ENCODE measurements at places on chromosomes 7 and 10.

- DNase-seq, result no peak
Observed at GRCh38 chr7:73628504-73628903, 4.2 kb upstream of the MLXIPL start.

- DNase-seq, result peak; percentile 54
Observed at GRCh38 chr7:128791972-128792327, 182 bp downstream of the CCDC136 start.

DNA sequence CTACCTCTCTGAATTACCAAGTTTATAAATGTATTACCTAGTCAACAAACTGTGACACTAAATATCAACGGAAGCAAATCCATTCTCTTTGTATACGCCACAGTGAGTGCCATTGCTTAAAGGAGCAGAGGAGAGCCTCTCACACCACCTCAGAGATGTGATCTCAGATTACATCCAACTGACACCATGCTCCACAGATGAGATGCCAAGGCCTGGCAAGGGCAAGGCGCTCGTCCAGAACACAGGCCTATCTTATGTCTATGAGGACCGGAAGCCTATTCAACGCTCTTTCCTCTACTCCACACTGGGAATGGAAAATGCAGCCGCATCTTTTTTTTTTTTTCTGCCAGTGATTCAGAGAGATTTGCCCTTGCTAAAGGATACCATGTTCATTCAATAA is 11.4 kb downstream of the PDIA4 start:
- no peak for DNase-seq

DNA sequence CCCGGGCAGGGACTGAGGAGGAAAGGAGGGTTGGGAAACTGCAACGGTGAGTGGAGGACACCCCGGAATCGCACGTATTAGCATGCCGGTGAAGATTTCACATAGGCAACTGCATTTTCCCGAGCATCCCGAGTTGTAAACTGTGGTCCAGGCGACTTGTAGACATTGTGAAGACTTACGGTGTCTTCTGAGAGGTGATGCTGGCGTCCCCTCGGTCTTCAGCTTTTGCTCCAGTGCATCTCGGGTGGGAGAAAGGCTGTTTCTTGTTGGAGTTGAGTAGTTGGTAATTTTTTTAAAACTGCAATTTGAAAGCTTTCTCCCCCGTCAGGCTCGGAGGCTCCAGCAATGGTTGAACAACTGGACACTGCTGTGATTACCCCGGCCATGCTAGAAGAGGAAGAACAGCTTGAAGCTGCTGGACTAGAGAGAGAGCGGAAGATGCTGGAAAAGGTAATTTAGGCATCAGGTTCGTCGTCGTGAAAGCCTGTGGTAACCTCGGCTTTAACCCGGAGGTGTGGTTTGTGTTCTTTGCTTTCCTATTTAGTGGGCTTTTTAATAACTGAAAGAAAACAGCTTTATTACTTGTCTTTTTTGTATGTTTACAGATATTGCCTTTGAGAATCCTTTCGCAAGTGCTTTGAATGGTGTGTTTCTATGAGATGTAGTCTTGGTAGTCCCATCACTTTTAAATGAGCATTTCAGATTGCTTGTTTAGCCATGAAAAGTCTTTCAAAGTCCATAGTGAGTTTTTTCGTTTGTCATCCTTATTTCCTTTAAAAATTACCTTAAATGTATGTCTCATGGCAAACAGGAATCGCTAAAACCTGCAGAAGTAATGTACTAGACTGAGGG is 687 bp downstream of the HELLS start:
- peak; percentile 40 for DNase-seq

GRCh38 chr7:104065491-104065890 is 76.0 kb upstream of the RELN start:
- DNase-seq, result no peak

DNA sequence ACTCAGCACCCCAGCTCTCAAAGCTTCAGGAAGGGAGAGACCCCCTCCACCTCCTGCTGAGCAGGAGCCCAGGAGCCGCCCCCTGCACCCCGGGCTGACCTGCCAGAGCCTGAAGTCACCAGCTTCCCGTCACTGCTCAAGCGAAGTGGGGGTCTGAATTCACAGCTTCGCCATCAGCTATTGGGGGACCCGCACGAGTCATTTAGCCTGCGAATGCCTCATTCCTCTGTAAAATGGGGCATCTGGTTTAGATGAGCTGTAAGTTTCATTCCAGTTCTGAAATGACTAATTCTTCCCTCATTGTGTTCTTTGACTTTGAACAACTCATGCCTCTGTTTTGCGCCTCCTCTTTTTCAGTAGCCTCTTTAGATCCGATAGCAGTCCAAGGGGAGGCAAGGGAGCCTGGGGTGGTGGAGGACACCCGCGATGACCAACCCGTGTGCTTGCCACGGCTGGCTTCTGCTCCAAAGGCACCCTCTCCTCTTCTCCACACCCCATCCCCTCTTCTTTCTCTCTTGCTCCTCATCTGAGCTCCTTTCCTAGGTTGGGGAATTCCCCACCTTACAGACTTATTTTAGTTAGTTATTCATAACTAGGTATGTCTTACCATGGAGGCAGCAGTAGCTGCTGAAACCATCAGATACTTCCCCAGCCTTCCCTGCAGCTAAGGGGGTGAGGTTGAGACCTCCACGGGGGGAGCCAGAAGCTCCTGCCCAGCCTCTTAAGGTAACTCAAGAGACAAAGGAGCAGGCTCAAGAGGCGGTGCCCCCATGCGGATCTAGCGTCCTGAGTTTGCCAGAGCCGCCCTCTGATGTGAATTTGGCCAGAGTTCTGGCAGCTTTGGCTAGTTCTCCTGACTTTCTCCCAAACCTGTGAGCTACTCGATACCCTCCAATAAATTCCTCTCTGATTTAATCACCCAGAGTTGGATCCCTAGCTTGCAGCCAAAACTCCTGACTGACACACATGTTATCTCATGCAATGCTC is 47.7 kb downstream of the RBM17 start:
- peak; percentile 85 for DNase-seq

- no peak for DNase-seq
Observed at GRCh38 chr7:147079921-147080420, 963.4 kb downstream of the CNTNAP2 start.

DNA sequence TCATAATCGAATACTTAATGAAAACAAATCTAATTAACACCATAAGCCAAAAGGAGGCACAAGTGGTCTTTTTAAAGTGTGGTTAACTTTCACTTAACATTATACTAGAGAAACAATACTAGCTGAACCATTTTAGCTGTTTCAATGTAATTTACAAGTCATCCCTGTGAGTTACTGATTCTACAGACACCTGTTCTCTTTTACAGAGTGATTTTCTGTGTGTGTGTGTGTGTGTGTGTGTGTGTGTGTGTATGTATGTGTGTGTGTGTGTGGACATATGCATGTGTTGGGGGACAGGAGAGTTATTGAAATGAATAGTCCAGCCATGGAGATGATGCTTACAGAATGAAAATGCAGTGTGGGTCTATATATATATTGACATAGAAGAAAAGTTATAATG is 200.2 kb downstream of the DNAJC1 start:
- no peak for DNase-seq

- peak; percentile 45 for DNase-seq
Observed at GRCh38 chr7:32070051-32070405, 179 bp downstream of the PDE1C start.

DNA sequence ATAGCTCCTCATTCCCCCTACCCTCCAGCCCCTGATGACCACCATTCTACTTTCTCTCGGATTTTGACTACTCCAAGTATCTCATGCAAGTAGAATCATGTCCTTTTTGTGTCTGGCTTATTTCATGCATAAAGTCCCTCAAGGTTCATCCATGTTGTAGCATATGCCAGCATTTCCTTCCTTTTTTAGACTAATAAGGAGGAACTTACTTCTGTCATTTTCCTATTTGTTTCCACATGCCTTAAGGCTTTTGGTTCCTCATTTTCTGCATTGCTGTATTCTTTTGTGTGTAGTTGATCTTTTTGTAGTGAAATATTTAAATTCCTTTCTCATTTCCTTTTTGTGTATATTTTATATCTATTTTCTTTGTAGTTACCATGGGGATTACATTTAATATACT is 376.9 kb downstream of the CALN1 start:
- DNase-seq, result no peak

DNA sequence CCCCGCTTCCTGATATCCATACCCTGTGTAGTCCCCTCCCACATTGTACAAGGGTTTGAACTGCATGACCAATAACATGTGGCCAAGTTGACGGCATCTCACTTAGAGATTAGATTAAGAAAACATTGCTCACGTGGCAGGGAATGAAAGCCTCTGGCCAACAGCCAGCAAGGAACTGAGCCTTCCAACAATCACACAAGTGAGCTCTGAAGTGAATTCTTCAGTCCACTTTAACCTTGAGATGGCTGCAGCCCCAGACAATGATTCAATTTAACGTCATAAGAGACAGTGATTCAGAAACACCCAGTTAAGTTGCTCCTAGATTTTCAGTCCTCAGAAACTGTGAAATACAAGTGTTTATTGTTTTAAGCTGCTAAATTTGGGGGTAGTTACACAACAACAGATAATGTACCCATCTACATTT is 165.9 kb upstream of the PLXNA4 start:
- DNase-seq, result peak; percentile 90

- no peak for DNase-seq
Observed at GRCh38 chr10:97456034-97456685, 10.2 kb downstream of the ZDHHC16 start.

GRCh38 chr7:55018361-55019190 is at the start of gene EGFR:
Gene EGFR (plus strand): TSS chr7:55019017. CDS start chr7:55019278, 261 bp downstream.
- peak; percentile 90 for DNase-seq

GRCh38 chr7:69399401-69399800 is 198.9 kb upstream of the AUTS2 start:
- DNase-seq, result peak; percentile 47

GRCh38 chr7:44367475-44368043 is 42.2 kb upstream of the CAMK2B start:
- no peak for DNase-seq

- no peak for DNase-seq
Observed at GRCh38 chr10:118967160-118967559, 62.4 kb upstream of the NANOS1 start.

DNA sequence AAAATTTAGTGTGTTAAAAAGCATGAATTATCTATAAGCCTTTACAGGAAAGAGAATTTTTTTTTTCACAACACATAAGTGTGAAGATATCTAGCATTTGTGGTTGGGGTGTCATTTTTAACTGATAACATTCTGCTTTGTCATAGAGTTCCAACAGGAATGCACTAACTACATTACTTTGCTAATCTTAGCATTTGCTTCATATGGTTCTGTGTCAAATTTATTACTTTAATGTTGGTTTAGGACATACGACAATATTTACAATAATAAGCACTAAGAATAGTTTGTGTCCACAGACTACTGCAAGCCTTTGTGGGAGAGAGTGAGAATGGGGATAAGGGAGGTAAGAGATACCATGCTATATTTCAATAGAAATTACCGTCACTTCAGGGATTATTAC is 40.6 kb upstream of the MAGI2 start:
- DNase-seq, result peak; percentile 45

GRCh38 chr10:114911801-114912469 is 26.1 kb upstream of the TRUB1 start:
- no peak for DNase-seq

DNA sequence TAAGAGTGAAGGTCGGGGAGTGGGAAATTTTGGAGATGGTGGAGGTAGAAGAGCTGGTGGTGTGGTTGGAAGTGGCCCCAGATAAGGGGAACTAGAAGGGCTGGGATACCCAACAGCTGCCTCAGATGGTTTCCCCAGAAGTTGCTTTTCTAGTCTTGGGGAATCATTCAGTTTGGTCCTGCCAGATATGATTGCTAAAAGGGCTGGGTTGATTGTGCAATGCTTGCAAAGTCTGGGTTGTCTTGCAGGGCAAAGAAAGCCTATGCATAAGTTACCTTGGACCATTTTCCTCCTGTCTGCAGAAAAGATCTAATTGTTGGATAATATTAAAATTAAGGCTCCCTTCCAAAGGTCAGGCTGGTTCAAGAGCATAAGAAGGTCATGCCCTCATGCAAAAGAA is 213.8 kb upstream of the ZNF804B start:
- no peak for DNase-seq

- peak; percentile 98 for DNase-seq
Observed at GRCh38 chr7:130891254-130892094, 157.5 kb upstream of the KLF14 start.

GRCh38 chr10:79488336-79488735 is 24.0 kb upstream of the EIF5AL1 start:
- DNase-seq, result peak; percentile 95

DNA sequence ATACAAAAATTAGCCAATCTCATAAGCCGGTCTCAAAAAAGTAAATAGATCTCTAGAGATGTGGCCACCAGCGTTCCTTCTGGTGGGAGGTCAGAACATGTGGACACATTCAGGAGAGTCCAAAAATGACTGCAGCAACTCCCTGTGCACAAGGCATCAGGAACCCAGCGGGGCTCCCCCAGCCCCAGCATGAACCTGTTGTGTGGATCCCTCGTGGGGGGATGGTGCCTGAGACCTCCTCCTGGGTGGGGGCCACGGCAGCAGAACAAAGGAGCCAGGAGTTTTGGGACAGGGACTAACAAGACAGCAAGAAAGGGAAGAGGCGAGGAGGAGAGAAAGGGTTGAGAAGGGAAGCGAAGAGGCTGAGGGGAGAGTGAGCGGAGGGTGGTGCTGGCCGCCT is 121.8 kb downstream of the WDR37 start:
- DNase-seq, result no peak

DNA sequence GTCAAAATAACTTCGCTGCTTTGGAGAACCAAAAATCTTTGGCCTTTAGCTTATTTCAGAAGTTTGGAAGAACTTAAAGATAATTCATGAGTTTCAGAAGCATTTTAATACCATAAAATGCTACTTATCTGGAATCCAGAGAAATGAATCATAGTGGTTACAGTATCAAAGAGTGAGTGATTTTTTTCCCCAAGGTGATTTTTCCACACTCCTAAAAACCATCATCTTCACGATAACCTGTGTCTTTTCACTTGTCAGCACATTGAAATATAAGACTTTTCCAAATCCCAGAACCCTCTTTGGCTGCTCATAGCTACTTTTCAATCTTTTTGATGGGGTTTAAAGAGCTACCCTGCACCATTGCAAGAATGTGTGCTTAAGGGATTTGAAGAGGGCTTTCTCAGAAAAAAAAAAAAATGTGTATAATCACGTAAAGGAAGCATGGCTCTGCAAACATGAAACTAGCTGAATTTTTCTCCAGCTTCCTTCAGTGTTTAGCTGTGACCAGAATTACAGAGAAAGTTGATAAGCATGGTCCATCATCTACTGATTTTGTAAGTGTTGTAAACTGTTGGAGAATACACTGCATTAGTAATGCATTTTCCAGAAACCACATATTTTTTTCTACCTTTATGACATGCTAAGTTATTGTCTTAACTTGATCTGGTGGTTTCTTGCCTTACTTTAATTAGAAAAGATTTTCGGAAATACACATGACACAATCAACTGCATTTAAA is 134.9 kb downstream of the BICC1 start:
- DNase-seq, result peak; percentile 64

- DNase-seq, result no peak
Observed at GRCh38 chr10:20299034-20299736, 483.0 kb downstream of the PLXDC2 start.

GRCh38 chr10:31005895-31006294 is 25.8 kb downstream of the ZNF438 start:
- no peak for DNase-seq

GRCh38 chr7:10706875-10707493 is 266.7 kb upstream of the PHF14 start:
- DNase-seq, result no peak

Data from EH (cell line).